Peyer's patch (tissue), 4 donors: ENCODE measurements at places on chromosomes 16 and 17. TPM values are rescaled to one million over a fixed set of nuclear protein-coding genes. Genes with fewer than 3 reads are reported as not detected.

BEAN1 gene
- total RNA-seq = not detected

NT5C gene
- total RNA-seq = 151 TPM

DNA sequence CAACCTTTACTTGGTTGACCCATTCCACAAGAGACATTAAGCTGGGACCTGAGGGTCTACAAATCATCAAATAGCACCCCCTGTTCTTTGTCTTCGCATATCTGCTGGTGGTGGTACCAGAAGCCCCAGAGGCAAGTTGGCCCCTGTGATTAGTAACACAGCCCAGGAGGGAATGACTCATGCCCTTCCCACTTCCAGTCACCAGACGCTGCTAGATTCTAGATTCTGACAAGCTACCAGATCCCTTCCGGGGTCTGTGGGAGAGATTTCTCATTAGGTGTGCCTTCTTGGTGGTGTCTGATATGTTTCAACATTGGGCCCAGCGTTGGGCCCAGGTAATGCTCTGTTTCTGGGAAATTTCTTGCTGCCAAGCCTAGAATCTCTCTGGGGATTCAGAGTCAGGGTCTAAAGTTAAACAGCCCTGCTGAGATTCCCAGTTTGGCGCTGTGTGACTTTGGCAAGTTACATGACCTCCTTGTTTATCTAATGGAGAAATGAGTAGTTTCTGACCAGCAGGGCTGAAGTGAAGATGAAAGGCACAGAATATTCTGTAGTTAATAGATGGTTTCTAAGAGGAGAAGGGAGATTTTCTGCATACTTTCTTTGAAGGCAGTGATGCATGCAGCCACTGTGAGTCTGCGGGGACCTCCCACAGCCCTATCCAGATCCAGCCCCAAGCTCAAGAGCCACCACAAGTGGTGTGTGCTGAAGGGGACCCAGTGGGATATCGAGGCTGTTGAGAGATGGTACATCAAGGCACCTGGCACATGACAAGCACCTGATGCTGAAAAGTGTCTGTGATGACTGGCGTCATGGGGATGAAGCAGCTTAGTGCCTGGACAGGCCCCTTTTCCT is 3.9 kb downstream of the TRPV2 start:
- DNase-seq = no peak
- H3K27me3 ChIP-seq = no peaks in the 10 kb centered on the region
- H3K36me3 ChIP-seq = no peaks in the 10 kb centered on the region
- peaks cover 12% of the 10 kb centered on the region for H3K4me1 ChIP-seq
- H3K4me3 ChIP-seq = no peak overlapping the region

GRCh38 chr16:81541314-81541713 is 96.7 kb downstream of the CMIP start:
- H3K36me3 ChIP-seq = no peaks in the 10 kb centered on the region
- no peaks in the 10 kb centered on the region for H3K27me3 ChIP-seq
- no peak overlapping the region for H3K27ac ChIP-seq
- no peak for DNase-seq
- no peaks in the 10 kb centered on the region for H3K4me1 ChIP-seq
